Activated naive CD4-positive, alpha-beta T cell treated with Interleukin-2 at 50 U/mL for 16 hours (primary cell): ENCODE measurements at places on chromosomes 13 and 19.

- DNase-seq, result no peak
These were observed 33.5 kb downstream of the SLC25A30 start for GRCh38 chr13:45384474-45385174.

GRCh38 chr13:43730642-43731041, 56.1 kb downstream of the ENOX1 start:
- DNase-seq, result no peak

- DNase-seq, result no peak
These were observed 1.8 kb downstream of the KATNAL1 start for GRCh38 chr13:30305456-30305970.

DNA sequence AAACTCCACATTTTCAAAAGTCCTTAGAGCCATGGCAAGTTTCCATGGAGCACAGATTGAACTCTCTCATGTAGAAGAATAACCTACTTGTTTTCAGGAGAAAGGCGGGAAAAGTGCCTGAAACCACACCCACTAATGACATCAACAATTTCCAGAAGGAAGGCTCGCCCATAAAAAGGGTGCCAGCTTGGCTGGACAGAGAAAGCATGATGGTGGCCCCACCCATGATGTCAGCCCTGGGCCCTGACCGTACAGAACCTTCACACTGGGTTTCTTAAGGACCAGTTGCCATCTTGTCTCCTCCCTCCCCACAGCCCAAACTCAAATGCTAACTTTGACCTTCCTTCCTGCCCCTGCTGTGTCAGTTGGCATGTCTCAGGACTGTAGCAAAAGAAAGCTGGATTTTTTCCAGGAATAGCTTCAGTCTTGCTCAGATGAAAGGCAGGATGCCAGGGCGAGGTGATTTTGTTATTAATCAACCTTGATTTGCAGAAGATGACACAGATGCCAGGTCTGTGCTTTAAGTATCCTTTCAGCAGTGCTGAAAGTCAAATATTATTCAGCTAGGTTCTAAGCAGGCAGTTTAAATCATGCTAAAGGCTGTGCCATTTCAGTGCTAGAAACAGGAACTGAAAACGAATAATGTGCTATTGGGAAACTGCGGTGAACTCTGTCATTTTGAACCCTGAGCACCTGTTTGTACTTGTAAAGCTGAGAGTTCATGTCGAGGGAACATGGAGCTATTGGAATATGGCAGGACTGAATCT, 89.5 kb upstream of the RFC3 start:
- DNase-seq, result no peak

- no peak for DNase-seq
These were observed 23.7 kb downstream of the RCN3 start for GRCh38 chr19:49551531-49551930.

DNA sequence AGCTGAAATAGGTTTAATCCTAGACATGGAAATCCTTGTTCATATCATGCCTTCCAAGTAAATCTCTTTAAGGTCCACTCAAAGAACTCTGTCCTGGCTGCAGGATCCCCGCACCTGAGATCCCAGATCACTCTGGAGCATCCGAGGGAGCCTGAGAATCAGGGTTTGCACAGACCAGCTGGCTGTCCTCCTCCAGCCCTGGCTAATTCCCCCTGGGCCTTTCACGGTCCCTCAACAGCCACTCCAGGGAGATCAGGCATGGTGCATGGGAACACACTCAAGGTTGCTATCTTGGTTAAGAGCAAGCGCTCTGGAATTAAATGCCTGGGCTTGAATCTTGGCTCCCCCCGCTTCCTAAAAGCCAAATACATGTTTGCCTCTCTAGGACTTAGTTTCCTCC, 130.8 kb downstream of the IRS2 start:
- no peak for DNase-seq

- DNase-seq, result no peak
These were observed 4.1 kb downstream of the TLE2 start for GRCh38 chr19:3024870-3025548.

GRCh38 chr13:112898621-112899280, 70.3 kb upstream of the MCF2L start:
- DNase-seq, result no peak
